ENCODE measurements at places on chromosomes 1 and 21.
A peak's percentile ranks its signal among the peaks of the same experiment; 100 is the strongest.

- no peak for DNase-seq
Measured at GRCh38 chr1:23215291-23215690, 2.0 kb downstream of the HTR1D start.

DNA sequence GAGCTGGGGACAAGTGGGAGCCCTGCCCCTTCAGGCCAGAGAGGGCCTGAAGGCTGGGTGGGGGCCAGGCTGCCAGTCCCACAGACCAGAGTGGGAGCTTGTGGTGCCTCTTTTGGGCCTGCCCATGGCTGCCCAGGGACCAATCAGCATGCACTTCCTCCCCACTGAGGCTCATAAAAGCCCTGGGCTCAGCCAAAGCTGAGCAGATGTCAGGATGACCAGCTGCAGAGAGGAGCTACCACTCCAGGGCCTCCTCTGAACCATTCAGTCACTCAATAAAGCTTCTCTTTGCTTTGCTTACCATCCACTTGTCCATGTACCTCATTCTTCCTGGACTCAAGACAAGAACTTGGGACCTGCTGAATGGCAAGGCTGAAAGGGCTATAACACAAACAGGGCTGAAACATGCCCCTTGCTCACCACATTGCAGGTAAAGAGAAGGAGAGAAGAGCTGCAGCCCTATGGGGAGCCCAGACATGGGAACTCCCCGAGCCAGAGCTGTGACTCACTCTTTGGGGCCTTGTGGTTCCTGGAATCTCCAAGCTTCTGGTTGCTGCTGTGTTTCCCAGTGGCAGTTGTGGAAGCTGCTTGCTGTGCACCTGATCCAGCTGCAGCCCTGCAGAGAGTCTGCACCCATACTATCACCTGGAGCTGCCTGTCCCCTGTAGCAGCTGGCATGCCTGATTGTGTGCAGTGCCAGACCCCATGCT is 82.0 kb downstream of the OLFML3 start:
- DNase-seq = no peak

DNA sequence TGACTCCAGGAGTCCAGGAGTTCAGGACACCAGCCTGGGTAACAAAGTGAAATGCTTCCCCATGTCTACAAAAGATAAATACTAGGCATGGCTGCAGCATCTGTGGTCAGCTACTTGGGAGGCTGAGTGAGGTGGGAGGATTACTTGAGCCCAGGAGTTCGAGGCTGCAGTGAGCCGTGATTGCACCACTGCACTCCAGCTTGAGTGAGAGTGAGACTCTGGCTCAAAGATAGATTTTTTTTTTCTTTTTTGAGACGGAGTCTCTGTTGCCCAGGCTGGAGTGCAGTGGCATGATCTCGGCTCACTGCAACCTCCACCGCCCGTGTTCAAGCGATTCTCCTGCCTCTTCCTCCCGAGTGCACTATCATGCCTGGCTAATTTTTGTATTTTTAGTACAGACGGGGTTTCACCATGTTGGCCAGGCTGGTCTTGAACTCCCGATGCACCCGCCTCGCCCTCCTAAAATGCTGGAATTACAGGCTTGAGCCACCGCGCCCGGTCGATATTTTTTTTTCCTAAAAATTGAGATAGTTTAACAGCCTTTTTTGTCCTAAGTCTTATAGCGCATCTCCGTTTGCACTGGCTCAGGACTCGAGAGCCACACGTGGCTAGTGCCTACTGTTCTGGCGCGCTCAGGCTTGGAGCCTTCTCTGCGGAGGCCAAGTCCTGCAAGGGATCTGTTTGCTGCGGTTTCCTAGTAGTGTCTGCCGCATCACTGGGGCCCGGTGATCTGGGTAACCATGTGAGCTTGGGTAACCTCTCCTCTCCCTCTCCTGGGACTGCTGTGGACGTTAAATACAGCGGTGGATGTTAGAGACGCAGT is 1.0 kb upstream of the MFN2 start:
- peak; percentile 34 for DNase-seq

- peak; percentile 80 for DNase-seq
Measured at GRCh38 chr1:50023292-50024159, at the start of gene AGBL4. Gene AGBL4 (minus strand): TSS chr1:50023954.

DNA sequence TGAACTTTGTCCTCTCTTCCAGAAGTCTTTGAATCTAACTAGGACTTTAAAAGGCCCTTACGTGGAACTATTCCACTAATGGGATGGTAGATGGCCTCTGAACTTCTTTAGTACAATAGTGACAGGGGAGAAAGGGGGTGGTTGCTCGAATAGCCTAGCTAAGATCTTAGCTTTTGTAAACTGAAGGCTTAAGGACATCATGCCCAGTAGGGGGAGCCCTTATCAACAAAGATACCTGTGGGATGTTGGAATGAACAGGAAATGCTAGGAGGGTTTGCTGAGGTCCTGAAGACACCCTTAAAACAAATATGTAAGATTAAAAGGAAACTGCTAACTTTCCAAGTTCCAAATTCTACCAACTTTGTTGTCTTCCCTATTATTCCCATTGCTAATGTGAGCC is 33.2 kb downstream of the NHLH2 start:
- no peak for DNase-seq

- DNase-seq = no peak
Measured at GRCh38 chr1:171258429-171258828, 10.1 kb downstream of the FMO1 start.

- no peak for DNase-seq
Measured at GRCh38 chr1:169517558-169518186, 31.9 kb upstream of the SLC19A2 start.

DNA sequence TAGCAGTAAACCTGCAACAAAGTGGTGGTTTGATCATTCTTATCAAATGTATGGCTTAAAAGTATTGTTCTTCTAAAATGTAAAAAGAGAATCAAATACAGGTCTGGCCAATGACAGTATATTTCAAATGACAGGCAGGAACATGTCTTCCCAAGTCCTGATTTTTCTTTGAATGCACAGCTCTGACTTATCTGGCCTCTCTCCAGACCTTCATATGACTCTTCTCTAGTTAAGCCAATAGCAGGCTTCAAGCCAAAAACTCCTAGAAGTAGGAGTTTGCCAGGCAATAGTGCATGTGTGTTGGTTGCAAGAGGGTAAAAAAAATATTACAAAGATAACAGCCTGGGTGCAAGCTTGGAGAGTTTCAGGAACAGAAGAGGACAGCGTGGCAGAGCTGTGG is 345.5 kb downstream of the SMYD3 start:
- DNase-seq = no peak

- DNase-seq = no peak
Measured at GRCh38 chr1:204694145-204694544, 8.6 kb upstream of the LRRN2 start.

DNA sequence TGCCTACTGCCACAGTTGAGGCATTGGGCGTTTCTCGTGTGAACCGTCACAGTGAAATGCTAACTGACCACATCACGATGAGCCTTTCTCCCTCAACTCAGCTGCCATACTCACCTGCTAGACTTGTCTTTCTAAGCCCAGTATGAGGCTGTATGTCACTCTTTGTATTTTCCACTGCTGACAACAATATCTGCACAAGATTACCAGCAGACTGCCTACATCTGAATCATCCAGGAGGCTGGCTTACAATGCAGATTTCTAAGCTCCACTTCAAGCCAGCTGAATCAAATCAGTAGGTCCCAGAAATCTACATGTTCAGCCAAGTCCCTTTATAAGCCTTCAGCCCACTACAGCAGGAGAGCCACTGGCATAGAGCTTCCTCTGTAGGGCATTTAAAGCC is 355.0 kb upstream of the DUSP10 start:
- no peak for DNase-seq

DNA sequence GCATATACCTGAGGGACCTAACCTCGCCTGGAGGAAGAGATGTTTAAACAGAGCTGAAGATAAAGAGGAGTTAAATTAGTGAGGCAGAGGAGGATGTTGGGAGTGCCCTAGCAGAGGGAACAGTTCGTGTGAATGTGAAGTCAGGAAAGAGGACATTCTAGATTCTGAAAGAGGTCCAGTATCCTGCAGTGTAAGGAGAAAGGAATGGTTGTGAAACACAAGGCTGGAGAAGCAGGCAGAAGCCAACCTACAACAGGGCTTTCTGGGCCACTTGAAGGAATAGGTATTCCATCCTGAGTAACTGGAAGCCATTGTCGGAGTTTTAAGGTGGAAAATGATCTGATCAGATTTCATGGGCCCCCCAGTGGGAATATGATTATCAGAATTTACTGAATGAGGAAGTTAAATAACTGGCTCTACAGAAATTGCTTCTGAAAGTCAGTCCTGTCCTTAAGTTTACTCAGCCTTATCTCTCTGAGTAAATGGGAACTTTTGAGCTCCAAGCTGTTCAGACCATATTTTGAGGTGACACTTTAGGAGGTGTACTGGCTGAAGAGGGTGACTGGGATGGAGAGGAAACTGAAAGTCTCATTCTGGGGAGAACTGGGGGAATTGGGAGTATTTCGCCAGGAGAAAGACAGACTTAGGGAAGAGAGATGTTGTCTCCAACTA is 24.4 kb upstream of the FAAH start:
- DNase-seq = no peak

- no peak for DNase-seq
Measured at GRCh38 chr1:29397981-29398380, 161.7 kb downstream of the PTPRU start.

- no peak for DNase-seq
Measured at GRCh38 chr1:68590473-68590872, 93.6 kb upstream of the DEPDC1 start.

DNA sequence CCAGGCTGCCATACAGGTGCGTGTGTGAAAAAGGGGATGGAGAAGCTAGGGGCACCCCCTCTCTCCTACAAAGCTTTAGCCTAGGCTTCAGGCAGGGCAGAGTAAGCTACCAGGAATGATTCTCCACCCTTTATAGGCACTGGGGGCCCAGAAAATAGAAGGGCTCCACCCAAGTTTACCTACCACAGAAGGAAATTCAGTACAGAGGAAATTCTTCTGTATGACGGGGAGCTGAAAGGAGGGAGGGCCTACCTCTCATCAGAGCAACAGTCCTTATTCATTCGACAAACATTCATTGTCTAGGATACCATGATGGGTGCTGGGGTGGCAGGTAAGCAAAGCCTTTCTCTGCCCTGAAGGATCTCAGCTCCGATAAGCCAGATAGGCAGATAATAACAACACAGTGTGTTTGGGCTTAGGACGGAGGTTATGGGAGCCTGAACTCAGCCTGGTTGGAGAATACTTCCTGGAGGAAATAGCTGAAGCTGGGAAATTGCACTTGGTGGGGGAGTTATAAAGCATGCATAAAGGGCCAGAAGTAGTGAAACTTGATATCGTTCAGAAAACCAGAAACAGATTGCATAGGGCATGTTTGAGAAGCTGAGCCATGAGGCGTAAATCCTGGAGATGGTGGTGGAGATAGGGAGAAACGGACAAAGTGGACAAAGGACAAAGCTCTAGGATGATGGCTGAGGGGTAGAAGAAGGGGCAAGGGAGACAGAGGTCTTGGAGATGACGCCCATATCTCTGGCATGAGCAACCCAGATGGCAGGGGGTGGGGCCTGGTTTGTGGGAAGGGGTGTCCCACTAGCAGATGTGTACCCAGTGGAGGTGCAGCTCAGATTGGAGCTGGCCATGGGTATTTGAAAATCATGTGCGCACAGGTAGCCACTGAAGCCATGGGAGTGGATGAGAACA is 5.3 kb upstream of the P3R3URF start:
- DNase-seq = no peak

DNA sequence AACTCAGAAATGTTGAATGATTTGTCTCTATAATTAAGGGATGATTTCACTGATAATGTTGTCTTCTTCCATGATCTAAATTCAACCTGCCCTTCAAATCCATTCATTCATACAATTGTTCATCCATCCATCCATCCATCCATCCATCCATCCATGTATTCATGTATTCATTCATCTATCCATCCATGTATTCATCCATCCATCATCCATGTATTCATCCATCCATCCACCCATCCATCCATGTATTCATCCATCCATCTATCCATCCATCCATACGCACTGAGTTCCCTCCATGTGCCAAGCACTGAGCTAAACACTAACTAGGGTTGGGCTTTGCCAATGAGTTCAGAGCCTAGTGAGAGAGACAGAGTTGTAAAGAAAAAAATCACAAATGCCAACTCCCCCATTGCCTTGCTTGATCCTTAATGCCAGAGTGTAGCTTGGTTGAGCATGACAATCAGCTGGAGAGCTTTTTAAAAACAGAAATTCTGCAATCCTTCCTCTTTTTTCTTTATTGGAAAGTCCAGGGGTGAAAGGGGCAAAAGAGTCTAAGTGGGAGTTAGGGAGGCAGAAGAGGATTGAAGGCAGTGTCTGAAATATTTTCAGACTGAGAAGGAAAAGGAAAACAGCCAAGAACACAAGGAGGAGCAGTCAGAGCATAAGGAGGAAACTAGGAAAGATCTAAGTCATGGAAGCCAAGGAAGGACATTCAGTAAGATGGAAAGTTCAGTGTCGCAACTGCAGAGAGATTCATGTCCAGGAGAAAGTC is 92.4 kb upstream of the ERG start:
- DNase-seq = no peak

- DNase-seq = no peak
Measured at GRCh38 chr1:224700918-224701531, 84.9 kb downstream of the CNIH3 start.

DNA sequence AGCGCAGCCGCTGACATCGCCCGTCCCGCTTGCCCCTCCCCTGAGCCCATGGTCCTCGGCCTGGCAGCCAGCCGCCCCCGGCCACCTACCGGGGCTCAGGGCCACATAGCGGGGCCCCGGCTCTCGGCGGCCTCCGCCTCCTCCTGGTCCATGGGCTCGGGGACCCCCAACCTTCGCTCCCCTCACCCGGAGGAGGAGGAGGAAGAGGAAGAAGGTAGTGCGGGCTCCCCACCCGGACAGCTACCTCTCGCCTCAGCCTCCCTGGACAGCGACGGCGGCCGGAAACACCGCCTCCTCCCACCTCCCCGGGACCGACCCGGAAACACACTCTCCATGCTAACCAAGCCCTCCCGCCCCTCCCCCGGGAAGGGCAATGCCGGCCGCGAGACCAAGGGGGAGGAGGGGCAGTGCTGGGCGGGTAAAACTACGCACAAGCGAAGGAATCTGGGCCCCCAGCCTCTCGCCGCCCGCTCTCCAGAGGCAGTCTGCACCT is at the start of gene KIAA0319L:
Gene KIAA0319L, minus strand, starts transcription at position 286 of the 493 bp plus-strand sequence. CDS start 2,912 bp downstream, outside the sequence.
- DNase-seq = peak; percentile 87

GRCh38 chr1:21059021-21059420 is 117.7 kb downstream of the EIF4G3 start:
- no peak for DNase-seq

DNA sequence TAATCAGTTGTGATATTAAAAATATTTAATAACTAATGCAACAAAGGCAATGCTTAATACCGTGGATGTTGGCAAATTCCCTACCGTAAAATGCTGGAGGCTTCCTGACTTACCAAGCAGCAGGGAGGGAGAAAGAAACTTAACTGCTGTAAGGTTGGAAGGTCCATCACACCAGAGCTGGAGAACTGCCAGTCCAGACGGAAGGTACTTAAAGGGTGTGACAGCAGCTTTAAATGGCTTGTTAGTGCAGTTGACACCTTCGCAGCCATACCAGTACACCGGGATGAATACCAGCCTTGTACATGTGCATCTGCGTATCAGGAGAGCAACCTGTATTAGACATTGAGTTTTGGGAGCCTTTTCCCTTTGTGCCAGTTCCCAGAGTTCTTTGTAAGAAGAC is 269.5 kb upstream of the NCAM2 start:
- DNase-seq = no peak

Data from glutamatergic neuron (in vitro differentiated cells).